ENCODE measurements at places on chromosomes 12 and 14. TPM values are rescaled to one million over a fixed set of nuclear protein-coding genes. Genes with fewer than 3 reads are reported as not detected.
A peak's percentile ranks its signal among the peaks of the same experiment; 100 is the strongest.

DNA sequence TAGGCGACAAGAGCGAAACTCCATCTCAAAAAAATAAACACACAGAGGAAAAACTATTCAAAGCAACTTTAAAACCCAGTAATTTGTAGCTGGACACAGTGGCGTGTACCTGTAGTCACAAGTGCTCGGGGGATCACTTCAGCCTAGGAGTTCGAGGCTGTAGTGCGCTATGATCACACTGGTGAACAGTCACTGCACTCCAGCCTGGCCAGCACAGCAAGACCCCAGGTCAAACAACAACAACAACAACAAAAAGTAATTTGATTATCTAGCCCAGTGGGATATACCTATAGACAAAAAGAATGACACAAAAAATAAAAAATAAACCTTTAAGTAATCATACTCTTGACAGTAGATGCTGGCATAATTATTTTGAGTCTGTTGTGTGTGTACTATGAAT lies 29.3 kb downstream of the STX2 start:
- no peaks in the 10 kb centered on the region for H3K27me3 ChIP-seq
- H3K36me3 ChIP-seq: no peaks in the 10 kb centered on the region
- no peak overlapping the region for H3K4me3 ChIP-seq
- no peak overlapping the region for H3K27ac ChIP-seq

GRCh38 chr12:46722394-46723185 lies 103.2 kb downstream of the SLC38A4 start:
- no peaks in the 10 kb centered on the region for H3K4me1 ChIP-seq
- H3K27ac ChIP-seq: no peak overlapping the region
- DNase-seq: no peak
- H3K4me3 ChIP-seq: no peak overlapping the region
- no peaks in the 10 kb centered on the region for H3K27me3 ChIP-seq
- H3K36me3 ChIP-seq: no peaks in the 10 kb centered on the region

- DNase-seq: no peak
- no peak overlapping the region for H3K4me3 ChIP-seq
- no peaks in the 10 kb centered on the region for H3K4me1 ChIP-seq
- no peaks in the 10 kb centered on the region for H3K27me3 ChIP-seq
- no peak overlapping the region for H3K27ac ChIP-seq
Measured at GRCh38 chr12:65672441-65672840, 151.8 kb upstream of the HMGA2 start.

DNA sequence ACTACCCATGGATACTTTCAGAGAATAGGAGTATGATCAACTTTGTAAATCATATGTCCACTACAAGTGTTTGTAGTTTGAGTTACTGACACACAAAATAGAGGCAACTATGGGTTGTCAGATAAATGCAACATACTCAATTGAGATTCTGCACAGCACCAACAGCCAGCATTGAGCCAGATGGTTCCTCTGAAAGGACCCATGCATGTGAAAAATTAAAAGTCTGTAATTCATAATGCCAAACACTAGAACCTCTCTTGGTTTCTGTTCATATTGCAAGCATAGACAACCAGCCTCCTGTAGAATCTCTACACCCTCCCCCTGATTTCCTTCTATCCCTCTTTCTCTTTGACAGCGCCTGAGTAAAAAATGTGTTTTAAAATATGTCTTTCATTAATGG lies 831.0 kb downstream of the C12orf50 start:
- no peaks in the 10 kb centered on the region for H3K4me1 ChIP-seq
- no peak overlapping the region for H3K4me3 ChIP-seq
- no peaks in the 10 kb centered on the region for H3K36me3 ChIP-seq
- no peak for DNase-seq

DNA sequence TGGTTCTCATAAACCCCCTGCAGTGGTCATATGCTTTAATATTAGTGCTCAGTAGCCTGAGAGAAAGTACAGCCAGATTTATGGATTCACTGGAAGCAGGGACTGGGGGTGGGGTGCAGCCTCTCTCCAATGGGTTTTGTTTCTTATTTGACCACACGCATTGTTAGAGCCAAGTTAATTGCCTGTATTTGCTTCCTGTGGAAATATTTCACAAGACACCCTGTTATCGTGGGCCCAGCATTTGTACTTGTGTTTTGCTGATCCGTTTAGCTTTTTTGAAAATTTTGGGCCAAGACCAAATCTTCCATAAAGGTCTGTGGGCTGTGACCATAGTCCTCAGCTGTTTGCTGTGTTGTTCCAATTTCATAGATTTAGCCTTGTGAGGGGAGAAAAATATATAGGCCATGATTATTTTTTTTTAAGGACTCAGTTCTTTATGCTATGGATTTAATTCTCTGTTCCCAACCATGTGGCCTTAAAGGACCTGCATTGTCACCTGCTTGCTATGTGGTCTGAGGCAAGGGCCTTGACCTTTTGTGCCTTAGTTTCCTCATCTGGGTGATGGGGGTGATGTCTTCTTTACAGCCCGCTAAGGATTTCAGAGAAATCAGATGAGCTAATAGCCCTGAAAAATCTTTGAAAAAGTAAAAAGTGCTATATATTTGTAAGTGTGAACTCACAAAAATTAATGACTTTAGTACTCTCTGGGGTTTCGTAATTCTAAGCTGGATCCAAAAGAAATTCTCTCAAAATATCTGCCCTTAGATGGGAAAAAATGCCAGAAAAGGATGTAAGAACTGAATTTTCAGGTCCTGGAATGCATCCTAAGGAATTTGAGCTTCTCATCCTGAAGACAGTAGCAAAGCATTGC lies 370.2 kb downstream of the DPF3 start:
- H3K27me3 ChIP-seq: no peaks in the 10 kb centered on the region
- DNase-seq: no peak
- H3K36me3 ChIP-seq: no peaks in the 10 kb centered on the region
- H3K27ac ChIP-seq: no peak overlapping the region
- no peaks in the 10 kb centered on the region for H3K4me1 ChIP-seq
- no peak overlapping the region for H3K4me3 ChIP-seq

- no peak overlapping the region for H3K4me3 ChIP-seq
- H3K4me1 ChIP-seq: no peaks in the 10 kb centered on the region
- H3K27me3 ChIP-seq: no peaks in the 10 kb centered on the region
- H3K27ac ChIP-seq: no peak overlapping the region
- DNase-seq: no peak
- H3K36me3 ChIP-seq: no peaks in the 10 kb centered on the region
Measured at GRCh38 chr14:104428333-104428851, 151.2 kb upstream of the C14orf180 start.

DLGAP5 gene
- polyA plus RNA-seq: not detected

VPS29 gene
- polyA plus RNA-seq: 66.8 TPM

DNA sequence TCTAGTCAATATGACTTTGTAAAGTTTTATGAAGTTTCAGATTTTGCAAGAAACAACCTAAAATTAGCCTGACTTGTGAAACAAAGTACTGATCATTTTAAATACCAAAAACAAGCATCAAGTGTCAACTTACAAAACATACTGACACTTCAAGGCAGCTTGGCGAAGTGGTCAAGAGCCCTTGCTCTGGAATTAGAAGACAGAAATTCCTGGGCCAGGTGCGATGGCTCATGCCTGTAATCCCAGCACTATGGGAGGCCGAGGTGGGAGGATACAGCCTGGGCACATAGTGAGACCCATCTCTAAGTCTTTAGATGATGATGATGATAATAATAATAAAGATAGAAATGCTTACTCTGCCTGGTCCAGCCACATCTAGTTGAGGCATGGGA lies 45.4 kb upstream of the NR2C1 start:
- DNase-seq: no peak
- H3K36me3 ChIP-seq: no peaks in the 10 kb centered on the region
- H3K4me3 ChIP-seq: no peak overlapping the region
- no peaks in the 10 kb centered on the region for H3K27me3 ChIP-seq

- no peak for DNase-seq
- no peaks in the 10 kb centered on the region for H3K4me1 ChIP-seq
- H3K27me3 ChIP-seq: no peaks in the 10 kb centered on the region
- H3K4me3 ChIP-seq: no peak overlapping the region
- H3K27ac ChIP-seq: no peak overlapping the region
Measured at GRCh38 chr12:117352206-117352605, 9.2 kb downstream of the NOS1 start.

DNA sequence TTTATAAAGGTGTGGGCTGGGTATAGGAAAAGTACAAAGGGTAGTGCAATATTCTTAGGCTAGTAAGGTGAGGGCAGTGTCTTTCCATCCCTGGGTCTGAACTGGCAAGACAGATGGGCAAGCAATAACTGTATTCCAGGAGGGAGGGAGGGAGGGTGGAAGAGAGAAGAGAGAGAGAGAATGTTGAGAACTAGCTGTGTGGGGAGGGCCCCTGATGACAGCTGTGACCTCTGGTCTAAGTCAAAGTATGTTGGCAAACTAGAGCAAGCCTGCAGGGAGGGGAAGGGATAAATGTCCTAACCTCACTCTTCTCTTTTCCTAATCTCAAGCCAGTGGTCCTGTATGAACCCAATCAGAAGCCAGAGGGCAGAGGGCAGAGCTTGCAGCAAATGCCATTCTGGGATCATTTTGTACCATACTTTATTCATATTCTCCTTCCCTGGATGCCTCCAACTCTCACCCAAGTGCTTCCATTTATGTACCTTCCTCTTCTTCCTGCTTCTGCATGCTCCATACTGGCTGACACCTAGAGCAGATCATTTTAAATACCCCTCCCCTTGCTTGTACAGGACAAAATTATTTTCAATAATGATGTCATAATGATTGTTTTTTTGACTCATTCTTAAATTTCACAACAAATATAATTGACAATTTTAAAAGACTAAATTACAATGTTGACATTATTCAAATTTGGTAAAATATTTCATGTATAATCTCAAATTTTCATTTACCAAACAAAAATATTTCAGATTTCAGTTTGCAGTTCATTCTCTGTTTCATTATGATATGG lies 75.9 kb downstream of the AKAP6 start:
- no peaks in the 10 kb centered on the region for H3K27me3 ChIP-seq
- no peak for DNase-seq
- no peaks in the 10 kb centered on the region for H3K36me3 ChIP-seq

DNA sequence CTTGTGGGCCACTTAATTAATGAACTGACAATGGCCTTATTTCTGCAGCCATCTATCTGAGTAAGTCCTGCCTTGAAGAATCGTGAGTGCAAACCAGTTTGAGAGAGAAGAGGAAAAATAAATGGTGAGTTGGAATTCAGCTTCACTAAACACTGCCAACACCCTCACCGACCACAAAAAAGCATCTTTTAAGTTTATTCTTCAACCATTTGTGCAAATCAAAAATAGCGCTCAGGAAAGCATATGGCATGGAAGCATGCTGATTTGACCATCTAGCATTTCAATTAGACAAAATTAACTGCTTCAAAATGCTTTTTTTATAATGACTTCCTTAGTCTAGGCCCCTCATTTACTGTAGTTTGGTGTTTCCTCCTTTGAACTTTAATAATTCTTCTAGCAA lies 294.0 kb downstream of the PPFIA2 start:
- no peak for DNase-seq
- H3K4me3 ChIP-seq: no peak overlapping the region

DNA sequence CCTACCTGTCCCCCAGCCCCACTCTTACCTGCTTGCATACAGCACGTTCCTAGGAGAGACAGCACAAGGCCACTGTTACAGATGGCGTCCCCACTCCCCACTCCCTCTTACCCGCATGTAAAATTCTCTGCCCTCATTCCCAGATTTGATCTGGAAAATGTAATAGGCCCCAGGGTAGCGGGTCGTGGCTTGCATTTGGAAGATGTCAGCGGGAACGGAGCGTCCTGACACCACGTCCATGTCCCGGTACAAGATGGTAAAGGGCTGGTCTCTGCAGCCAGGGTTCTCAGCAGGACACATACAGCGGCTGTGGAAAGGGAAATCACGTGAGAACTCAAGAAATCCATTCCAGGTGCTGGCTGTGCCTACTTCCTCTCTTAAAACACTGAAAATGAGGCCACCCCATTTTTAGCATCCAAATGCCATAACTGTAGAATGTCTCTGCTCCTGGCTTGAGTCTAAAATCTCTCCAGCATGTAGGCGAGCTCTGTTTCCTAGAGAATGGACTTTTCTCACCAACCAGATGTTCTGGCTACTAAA lies 10.1 kb upstream of the TC2N start:
- no peaks in the 10 kb centered on the region for H3K36me3 ChIP-seq
- H3K4me1 ChIP-seq: peaks cover 33% of the 10 kb centered on the region
- DNase-seq: no peak
- H3K4me3 ChIP-seq: no peak overlapping the region

ERGIC2 gene
- 31.8 TPM for polyA plus RNA-seq

GRCh38 chr12:101773650-101774162 lies 34.4 kb upstream of the SYCP3 start:
- no peaks in the 10 kb centered on the region for H3K27me3 ChIP-seq
- no peak overlapping the region for H3K27ac ChIP-seq
- DNase-seq: peak; percentile 67
- H3K4me1 ChIP-seq: no peaks in the 10 kb centered on the region
- no peak overlapping the region for H3K4me3 ChIP-seq

DNA sequence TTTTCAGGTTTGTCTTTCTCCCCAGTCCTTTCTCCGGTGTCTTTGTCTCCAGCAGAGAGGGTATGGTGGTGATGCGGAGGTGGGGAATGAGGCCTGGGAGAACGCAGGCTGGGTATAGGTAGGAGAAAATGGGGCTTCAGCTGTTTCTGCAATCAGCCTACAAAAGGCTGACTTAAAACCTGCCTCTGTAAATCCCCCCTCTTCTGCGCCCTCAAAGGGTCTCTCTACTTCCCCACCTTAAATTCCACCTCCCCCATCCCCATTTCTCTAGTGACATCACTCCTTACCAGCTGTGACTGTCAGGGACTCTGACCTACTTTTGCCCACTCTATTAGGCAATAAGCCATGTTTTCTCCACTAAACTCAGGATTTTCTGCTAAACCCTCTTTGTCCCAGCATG lies 8.1 kb upstream of the RIMKLB start:
- DNase-seq: no peak
- H3K36me3 ChIP-seq: no peaks in the 10 kb centered on the region
- H3K4me1 ChIP-seq: no peaks in the 10 kb centered on the region
- H3K4me3 ChIP-seq: no peak overlapping the region
- H3K27me3 ChIP-seq: no peaks in the 10 kb centered on the region

DNA sequence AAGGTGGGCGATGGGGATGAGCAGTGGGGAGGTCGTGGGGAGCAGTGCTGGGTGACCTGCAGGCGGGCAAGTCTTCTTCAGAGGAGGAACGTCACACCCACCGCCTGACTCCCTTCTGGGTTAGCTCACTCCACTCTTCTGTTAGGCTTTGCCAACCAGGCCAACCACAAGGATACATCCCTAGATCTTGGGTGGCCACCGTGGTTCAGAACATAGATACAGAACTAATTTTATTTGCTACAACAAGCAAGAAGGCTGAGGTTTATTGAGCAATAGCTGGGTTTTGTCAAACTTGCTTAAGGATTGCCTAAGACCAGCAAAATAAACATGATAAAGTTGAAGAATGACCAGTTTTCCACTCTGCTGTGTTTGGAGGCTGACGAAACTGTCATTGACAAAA lies 109.4 kb downstream of the DACT1 start:
- H3K36me3 ChIP-seq: no peaks in the 10 kb centered on the region
- no peak overlapping the region for H3K27ac ChIP-seq
- no peaks in the 10 kb centered on the region for H3K4me1 ChIP-seq
- DNase-seq: peak; percentile 6
